ENCODE measurements at places on chromosomes 3 and 15.

DNA sequence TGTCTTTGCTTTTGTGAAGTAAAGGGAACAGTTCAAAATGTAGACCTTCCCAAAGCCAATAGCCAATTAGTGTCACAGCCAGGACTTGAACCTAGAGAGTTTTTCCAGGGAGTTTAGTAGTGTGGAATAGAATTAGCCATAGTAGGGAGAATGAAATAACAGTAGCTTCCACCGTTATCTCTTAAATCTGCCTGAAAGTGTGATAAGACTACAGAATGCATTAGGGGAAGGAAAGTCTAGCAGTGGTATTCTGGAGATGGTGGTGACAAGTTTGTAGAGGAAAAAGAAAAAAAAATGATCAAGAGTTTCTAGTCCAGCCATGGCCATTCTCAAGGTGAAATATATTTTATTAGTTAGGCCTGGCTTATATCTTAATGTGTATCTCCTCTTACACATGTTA, 13.8 kb downstream of the ATP11B start:
- no peak for DNase-seq

- DNase-seq, result no peak
Measured at GRCh38 chr15:29032751-29033150, 147.0 kb downstream of the APBA2 start.

DNA sequence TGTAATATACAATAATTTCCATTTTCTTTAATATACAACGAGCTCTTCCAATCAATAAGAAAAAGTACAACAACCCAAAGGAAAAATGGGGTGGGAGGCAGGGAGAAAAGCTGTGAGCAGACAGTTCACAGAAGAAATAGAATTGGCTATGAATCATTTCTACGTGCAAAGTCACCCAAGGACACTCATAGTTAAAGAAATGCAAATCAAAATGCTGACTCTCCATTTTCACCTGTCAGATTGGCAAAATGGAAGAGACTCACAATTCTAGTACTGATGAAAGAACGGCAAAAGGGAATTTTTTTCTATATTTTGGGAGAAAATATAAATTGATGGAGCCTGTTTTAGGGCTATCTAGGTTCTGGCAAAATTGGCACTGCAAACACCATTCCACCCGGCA, 116.3 kb upstream of the MEF2A start:
- DNase-seq, result no peak

DNA sequence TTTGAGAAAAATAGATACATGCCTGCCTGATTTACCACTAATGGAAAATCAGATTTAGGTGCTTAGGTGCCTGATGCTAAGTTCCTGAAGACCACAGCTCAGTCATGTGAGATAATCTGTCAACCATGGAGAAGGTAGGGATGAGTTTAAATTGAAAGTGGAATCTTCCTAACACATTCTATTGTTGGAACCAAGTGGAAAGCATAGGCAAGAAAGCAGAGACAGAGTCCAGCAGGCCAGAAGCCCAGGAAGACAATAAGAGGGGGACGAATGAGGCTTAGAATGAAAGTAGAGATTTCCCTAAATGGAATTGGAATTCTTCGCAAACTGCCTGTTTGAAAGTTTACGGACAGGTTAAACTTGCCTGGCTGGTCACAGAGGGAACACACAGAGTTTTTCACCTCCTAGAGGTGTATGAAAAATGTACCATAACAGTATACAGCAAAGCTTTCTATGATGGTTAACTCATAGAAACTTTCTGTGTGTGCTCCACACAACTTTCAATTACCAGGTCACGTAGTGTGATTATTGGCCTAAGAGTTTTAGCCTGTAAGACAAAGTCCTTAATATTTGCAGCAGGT, 453.8 kb upstream of the KCNMB2 start:
- no peak for DNase-seq

DNA sequence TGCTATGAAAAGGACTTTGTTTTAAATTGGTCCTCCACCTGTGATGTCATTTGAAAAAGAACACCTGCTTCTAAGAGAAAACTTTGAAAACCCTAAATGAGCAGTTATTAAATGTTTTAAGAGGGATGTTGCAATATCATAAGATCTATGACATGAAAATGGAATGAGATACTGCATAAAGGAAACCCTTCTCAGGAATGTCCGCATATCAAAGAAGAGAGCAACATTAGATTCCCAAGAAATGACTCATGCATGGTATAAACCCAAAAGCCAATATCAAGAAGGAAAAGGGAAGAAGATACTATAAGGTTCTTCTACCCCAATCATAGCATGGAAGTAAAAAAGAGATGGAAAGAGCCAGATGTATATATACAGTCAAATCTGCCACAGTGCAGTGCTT, 627.5 kb upstream of the LMCD1 start:
- DNase-seq, result no peak

DNA sequence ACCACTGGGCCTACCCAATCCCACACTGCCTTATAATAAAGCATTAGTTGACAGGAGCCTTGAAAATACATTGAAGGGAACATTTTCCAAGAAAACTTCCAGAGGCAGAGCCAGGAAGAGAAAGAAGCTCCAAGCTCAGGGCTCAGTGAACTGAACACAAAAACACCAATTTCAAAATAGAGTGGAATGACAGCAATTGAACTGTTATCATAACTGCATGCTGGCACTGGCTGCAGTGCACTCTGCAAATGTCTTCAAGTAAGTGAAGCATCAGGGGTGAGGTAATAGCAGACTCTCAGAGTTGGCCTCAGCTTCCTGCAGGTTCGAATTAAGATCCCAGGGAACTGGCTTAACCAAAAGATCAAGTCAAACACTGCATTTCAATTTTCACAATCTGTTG, 388.0 kb upstream of the WNT5A start:
- no peak for DNase-seq

DNA sequence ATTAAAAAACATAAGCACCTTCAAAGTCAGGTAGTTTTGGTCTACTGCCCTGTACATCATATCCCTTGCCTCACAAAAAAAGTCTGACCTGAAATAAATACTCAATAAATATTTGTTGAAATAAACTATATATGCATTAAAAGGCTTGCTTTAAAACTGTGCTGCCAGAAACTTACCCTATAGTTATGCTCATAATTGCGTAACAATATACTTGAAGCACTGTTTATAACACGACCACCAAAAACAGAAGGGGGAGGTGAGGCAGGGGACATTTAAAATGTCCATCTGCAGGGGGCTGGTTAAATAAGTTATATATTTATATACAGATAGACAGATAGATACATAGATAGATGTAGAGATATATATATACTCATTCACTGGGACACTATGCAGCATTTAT, 549.5 kb downstream of the MAGI1 start:
- no peak for DNase-seq

DNA sequence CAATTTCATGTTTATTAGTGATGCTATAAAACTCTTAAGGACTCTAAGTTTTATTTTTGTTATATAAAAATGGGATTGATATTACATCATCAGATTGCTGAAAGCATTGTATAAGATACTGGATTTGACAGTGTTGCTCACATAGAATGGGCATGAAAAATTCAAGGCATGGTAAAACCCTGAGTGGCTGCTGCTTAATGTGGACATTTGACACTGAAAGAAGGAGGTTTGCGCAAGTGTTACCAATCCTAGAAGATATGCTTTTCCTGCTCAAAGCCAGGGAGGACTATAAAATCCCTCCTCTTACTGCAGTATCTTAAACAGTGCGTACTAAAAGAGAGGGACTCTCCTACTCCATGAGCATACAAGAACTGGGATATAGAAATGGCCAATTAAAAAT, 65.8 kb upstream of the PTX3 start:
- no peak for DNase-seq

- no peak for DNase-seq
Measured at GRCh38 chr15:71444032-71444810, 328.9 kb downstream of the THSD4 start.

GRCh38 chr15:52100807-52101442, 11.7 kb downstream of the BCL2L10 start:
- peak; percentile 96 for DNase-seq
